ENCODE measurements at places on chromosomes 3 and 15.

GRCh38 chr3:41216993-41217392 lies 17.7 kb downstream of the CTNNB1 start:
- DNase-seq: no peak

GRCh38 chr3:16332904-16333426 lies 68.0 kb downstream of the OXNAD1 start:
- DNase-seq: no peak

- DNase-seq: no peak
Observed at GRCh38 chr3:13593615-13594014, 44.7 kb downstream of the FBLN2 start.

GRCh38 chr15:69299451-69299886 lies 757 bp downstream of the PAQR5 start:
- DNase-seq: no peak

GRCh38 chr3:67018789-67019526 lies 20.9 kb downstream of the KBTBD8 start:
- DNase-seq: no peak

- no peak for DNase-seq
Observed at GRCh38 chr15:58410353-58410752, 21.4 kb upstream of the LIPC start.

GRCh38 chr3:187836823-187837770 lies 91.8 kb upstream of the BCL6 start:
- no peak for DNase-seq

All from GF-D8 (cell line).